NCI-H187 (cell line): ENCODE measurements at places on chromosomes 7 and 10.
A peak's percentile ranks its signal among the peaks of the same experiment; 100 is the strongest.

DNA sequence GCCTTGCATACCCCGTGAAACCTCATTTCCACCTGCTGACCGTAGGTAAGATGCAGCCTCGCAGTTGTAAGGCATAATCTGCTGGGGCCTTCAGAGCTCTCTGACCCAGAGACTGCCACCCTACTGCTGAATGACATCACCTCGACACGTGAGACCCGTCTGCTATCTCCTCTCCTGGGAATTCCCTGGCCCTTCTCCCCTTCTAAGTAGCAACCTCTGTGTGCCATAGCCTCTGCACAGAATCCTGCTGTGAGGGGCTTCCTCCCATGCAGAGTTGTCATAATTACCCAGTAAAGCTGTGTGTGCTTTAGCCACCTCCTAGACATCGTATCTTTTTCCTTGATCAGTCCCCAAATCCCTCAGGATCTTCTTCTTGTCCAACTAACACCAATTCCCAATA lies 106.7 kb downstream of the CACNB2 start:
- DNase-seq, result no peak

GRCh38 chr10:14377591-14378175 lies 47.0 kb upstream of the FRMD4A start:
- DNase-seq, result no peak

GRCh38 chr7:36002900-36003299 lies 150.2 kb upstream of the EEPD1 start:
- no peak for DNase-seq

GRCh38 chr7:28597284-28597683 lies 185.0 kb downstream of the CREB5 start:
- no peak for DNase-seq

GRCh38 chr7:141702047-141702567 lies at the start of gene DENND11:
Gene DENND11 (minus strand): TSS chr7:141702166. CDS start chr7:141702153, 13 bp downstream.
- peak; percentile 41 for DNase-seq

DNA sequence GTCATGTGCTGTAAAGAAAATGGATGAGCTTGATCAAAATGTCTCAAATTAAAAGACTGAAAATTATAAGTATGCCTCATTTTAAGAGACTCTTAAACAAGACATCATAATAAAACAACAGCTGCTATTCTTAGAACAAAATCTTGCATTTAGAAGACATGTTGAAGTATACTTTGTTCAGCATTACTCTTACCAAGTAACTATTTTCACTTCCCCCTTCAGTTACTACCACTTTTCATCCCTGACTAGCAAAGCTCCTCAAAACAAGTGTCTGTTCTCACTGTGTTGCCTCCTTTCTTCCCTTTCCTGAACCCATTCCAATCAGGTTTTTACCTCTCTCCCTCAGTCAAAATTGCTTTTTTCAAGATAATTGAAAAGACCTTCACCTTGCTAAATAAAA lies 31.6 kb downstream of the ELAPOR2 start:
- no peak for DNase-seq

DNA sequence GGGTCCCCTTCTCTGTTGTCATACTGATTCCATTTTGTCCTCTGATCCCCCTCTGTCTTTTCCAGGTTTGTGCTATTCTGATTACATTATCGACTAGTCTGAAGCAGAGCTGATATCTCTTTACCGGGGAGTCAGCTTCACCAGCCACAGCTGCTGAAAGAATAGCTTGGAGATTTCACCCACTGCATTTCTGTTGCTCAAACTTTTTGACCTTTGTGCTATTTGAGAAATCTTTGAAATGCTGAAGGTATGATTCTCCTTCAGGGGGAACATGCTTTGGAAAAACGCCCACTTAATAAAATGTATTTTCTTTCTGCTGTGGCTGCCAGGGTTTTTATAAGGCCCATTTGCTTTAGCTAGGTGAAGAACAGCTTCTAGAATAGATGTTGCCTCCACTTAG lies 197.8 kb upstream of the TCF7L2 start:
- no peak for DNase-seq

DNA sequence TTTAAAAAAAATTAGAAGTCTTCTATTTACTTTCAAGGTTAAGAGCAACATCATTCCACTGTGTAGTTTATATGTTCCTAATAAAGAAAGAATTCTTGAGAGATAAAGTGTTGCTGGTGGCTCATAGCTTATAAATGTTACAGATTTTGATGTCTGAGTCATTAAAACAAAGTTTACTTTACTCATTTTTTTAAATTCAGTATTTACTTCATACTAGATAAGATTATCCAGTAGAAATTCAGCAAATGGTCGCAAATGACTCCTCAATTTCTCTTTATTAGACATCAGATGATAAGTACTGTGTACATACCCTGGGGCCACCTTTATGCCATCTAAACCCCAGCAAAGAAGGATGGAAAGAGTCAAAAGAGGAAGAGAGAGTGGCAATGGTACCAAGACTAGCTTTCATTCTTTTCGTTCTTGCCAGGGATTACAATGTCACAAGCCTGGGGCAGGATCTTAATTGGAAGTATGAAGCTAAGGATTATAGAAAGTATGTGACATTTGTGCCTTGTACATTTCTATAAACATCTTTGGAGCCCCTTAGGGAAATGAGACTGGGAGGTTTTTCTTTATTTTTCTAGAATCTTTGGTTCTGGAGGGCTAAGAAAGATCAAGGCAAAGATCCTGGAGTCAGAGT lies 206.1 kb downstream of the CHRM2 start:
- no peak for DNase-seq

GRCh38 chr7:152411389-152411788 lies 24.4 kb downstream of the KMT2C start:
- no peak for DNase-seq

DNA sequence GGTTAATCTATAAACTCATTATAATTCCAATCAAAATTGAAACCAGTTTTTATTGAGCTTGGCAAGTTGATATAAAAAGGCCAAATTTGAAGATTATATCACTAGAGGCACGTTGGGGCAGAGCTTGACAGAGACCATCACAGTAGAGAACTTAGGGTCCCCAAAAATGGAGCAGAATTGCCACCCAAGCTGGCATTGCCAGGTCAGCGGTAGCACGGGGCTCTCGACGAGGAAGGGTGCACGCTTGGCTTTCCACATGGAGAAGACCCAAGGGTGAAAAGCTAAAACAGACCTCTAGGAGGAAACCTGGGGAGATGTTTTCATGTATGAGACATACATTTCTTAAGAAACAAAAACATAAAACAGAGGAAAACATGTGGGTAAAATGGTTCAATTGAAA lies 4.3 kb upstream of the JAKMIP3 start:
- no peak for DNase-seq

DNA sequence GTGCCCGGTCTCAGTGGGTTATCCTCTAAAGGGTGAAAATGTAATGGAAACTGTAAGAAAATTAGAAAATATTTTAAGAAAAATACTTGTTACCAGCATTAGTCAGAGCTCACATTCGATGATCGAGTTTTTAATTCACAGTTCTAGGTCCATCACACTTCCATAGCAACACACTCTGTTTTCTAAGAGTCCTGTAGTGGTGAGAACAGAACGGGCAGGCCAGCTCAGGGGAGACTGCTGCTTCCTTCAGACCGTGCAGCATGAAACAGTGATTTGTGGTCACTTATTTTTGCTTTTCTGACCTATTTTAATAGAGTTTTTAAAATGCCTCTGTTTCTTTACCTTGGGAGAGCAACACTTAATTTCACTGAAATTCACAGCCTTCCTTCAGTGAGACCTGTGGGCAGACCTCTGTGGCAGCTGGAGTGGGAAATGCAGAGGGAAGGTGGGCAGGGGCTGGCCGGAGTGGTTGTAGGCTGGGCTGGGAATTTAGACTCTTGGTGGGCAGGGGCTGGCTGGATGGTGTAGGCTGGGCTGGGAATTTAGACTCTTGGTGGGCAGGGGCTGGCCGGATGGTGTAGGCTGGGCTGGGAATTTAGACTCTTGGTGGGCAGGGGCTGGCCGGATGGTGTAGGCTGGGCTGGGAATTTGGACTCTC lies 1.5 kb downstream of the SUN1 start:
- DNase-seq, result no peak

DNA sequence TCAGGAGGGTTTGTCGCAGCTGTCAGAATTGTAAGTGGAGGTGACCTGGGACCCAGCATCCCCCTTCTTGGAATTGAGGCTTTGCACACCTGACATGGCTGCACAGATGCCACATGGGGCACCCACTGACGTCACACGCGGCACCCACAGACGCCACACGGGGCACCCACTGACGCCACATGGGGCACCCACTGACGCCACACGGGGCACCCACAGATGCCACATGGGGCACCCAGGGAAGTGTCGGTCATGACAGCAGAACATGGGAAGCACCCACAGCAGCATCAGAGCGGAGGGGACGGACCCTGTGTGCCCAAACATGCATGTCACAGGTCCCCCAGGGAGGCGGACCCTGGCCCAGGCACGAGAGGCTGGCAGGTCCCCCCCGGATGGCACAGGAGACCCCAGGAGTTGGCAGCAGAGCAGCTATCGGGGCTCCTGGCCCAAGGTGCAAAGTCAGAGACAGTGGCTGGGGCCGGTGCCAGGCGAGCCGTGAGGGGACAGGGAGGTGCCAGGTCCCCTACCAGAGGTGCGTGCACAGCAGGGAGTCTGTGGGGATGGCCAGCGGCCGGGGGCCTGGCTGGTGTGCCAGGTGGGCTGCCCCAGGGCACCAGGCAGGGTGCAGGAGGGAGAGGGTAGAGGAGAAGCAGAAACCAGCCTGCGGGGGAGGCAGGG lies 21.1 kb downstream of the KNDC1 start:
- DNase-seq, result no peak

DNA sequence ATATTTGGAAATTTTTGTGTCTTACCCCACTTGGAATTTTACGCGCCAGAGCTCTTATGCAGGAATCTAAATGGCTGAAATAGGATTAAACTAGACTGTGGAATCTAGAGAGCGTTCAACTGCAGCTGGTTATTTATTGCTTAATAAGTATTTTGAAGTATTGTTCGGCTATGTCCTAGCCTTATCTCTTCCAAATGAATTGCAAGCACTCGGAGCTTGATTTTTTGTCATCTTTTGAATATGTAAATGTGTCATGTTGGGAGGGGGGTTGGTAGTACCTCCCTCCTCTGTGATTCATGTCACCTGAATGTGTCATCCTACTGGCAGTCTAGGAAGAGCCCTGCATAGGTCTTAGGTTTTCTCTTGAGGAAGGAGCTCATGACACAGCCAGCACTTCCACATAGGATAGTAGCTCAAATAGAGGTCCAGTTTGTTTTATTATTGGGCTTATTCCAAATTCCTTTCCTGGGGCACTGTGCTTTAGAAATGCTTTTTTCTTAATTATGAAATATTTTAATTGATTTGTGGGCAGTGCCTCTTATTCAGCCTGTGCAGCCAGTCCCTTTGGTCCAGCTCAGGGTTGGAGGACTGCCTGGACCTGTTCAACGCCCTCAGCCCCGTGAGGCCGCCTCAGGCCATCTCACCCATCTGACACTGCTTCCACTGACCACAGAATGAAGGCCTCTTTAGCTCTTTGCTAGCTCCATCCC lies 22.5 kb upstream of the TRIL start:
- DNase-seq, result no peak

GRCh38 chr7:8135417-8135816 lies 126.5 kb downstream of the ICA1 start:
- no peak for DNase-seq

DNA sequence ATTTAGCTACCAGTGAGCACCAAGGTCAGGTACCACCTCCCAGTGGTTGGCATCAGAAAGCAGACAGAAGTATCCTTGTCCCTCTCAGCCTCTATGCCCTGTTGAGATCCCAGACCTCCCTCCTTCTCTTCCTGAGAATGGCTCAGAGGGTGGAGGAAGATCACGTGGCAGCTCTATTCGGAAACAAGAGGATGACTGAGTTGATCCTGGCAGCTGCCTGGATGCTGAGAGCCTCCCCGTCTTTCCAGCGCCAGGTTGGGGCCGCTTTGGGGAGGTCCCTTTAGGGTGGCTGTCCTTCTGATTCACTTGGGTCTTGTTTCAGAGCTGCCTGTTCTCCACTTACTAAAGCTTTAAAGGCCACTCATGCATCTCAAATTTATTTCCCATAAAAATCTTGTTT lies 36.9 kb upstream of the NPFFR1 start:
- peak; percentile 31 for DNase-seq

GRCh38 chr10:27019827-27020226 lies 80.5 kb downstream of the ANKRD26 start:
- no peak for DNase-seq

DNA sequence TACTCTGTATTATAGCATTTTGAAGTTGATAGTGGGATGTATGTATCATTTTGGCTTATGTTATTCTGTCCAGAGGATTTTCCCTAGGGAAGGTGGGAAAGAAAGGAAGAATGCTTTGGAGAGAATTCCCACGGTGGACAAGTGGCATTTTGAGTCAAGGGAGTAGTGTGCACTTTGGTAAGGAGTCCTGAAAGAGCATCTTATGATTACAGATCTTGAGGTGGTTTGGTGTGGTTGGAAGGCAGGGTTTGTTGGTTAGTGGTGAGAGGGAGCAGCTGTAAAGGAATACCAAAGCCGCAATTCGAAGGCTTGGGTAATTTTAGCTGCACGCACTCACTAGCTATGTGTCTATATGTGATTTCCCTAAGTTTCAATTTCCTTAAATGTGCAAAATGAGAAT lies 16.1 kb downstream of the CCSER2 start:
- no peak for DNase-seq

DNA sequence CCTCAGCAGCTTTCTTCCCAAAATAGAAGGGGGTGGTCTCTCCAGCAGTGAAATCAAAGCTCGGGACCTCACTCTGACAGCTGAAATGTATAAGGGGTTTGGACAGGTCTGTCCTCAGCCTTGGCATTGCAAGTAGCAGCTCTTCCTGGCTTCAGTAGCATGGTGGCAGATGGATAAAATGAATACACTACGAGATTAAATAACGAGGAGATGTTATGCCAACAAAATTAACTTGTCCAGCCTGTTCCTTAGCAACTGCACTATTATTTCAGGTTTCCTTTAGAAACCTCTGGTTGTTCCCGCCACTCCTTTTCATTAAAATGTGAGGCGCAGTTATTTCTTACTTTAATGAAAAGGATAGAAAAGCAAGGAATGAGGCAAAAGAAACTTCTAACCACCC lies 24.9 kb downstream of the PRLHR start:
- DNase-seq, result no peak

DNA sequence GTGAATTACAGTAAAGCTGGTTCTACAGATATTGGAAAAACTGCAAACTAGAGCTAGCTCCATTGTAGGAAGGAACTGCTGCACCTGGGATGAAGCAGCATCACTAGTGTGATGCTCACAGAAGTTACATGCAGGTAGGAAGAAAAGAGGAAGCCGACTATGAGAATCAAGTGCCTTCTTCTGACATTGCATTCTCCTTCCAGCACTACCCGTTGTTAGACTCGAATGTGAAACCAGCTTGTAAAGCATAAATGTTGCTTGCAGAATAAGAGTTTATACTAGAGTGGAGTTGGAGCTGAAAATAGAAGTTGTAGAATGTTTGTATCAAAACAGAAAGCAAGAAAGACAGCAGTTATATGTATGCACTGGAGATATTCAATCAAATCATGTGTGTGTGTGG lies 49.9 kb downstream of the TRIM24 start:
- no peak for DNase-seq
